Transverse colon (tissue), 4 donors: ENCODE measurements at places on chromosomes 3 and 15. TPM values are rescaled to one million over a fixed set of nuclear protein-coding genes. Genes with fewer than 3 reads are reported as not detected.

DNA sequence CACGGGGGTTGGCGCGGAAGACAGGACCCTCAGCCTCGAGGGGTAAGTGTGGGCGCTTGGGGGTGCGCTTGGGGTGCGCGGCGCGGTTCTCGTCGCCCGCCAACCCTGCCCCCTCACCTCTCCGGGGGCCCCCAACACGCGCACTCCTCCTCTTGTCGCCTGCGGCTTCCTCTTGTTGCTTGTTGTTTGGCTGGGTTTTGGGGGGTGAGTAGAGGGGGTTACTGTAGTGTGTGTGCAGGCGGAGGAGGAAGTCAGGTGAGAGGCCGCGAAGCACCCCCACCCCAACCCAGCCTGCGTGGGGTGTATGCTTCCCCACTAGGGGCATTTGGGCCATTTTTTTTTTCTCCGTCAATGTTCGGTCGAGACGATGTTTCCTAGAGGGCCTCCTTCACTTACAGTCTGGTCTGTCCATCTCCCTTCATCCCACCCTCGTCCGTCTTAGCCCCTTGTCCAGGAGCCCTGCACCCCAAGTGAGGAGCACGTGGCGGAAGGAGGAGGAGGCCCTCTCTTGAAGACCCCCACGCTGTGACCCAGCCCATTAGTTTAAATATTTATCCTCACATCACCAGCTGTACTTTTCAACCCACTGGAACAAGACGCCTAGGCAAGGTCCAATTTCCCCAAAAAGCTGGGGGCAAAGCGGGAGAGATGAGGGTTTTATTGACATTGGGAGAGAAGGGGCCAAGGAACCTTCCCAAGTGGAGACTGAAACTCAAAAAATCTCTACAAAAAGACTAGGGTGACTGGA is 20.4 kb upstream of the SATB1 start:
- DNase-seq, result peak; percentile 35

GRCh38 chr3:120160050-120160449 is 65.8 kb upstream of the GSK3B start:
- DNase-seq, result peak; percentile 20

GRCh38 chr3:180322829-180323228 is 279.1 kb upstream of the TTC14 start:
- DNase-seq, result no peak

DNA sequence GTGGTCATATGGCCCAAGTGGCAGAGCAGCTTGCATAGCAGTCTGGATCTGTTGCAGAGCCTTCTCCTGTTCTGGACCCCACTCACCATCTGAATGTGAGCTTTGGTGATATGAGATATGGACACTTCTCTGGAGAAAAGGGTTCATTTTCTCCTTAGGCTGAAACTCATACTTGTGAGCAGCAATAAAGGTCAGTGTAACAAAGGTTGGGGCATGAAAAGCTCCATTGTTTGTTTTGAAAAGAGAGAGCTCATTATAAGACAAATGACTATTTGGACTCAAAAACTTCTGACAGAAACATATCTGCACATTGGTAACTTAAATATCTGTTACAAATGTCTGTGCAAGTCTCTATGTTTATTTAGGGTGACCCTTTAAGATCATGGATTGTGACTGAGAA is 517.3 kb downstream of the MFSD1 start:
- no peak for DNase-seq

DNA sequence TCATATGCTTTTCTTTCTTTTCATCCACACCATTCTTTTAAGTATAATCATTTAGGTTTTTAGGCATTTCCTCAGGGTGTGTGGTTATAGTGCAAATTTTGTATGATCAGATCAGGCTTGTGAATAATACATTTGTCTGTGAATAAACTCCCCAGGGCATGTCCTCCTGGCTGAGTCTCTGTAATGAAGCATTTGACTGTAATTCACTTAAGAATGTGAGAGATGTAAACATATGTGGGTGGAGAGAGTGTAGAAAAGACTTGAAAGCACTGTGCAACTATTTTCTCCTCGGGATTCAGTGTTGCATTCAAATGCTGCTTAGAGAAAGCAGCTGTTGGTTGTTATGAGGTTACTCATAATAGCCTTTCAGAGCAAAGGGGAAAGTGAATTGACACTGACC is 996.5 kb downstream of the TUSC7 start:
- no peak for DNase-seq

- no peak for DNase-seq
These were observed 88.4 kb upstream of the GALNT15 start for GRCh38 chr3:16085884-16086608.

GRCh38 chr3:136276049-136276755 is 26.1 kb downstream of the PCCB start:
- no peak for DNase-seq

GRCh38 chr3:154304936-154305335 is 19.4 kb downstream of the DHX36 start:
- DNase-seq, result no peak

DNA sequence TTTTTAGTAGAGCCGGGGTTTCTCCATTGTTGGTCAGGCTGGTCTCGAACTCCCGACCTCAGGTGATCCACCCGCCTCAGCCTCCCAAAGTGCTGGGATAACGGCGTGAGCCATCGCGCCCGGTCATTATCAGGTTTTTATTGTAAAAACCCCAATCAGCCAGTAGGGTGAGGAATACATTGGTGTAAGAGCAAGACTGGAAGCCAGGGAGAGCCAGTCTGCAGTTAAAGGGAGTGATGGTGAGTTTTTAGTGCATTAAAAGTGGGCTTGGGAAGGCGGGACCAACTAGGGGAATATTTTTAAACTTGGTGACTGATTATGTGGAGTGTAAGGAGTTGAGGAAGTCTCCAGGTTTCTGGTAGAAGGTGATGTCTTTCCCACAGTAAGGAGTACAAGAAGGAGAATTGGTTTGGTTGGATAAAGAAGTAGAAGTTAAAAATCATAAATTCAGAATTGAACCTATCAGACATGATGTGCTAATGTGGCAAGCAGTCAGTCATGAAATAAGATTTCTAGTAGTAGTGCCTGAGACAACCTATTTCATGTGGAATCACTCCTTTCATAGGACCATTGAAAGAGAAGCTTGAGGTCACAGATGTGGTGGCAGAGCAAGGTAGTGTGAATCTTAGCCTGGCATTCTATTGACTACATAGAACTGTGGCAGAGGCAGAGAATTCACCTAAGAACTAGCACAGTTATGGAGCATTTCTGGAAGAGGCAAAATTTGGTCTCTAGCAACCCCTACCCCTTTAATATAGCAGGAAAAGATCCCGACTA is 2.4 kb upstream of the DCBLD2 start:
- DNase-seq, result no peak

- no peak for DNase-seq
These were observed 130.6 kb upstream of the FHIT start for GRCh38 chr3:61381745-61382392.

DNA sequence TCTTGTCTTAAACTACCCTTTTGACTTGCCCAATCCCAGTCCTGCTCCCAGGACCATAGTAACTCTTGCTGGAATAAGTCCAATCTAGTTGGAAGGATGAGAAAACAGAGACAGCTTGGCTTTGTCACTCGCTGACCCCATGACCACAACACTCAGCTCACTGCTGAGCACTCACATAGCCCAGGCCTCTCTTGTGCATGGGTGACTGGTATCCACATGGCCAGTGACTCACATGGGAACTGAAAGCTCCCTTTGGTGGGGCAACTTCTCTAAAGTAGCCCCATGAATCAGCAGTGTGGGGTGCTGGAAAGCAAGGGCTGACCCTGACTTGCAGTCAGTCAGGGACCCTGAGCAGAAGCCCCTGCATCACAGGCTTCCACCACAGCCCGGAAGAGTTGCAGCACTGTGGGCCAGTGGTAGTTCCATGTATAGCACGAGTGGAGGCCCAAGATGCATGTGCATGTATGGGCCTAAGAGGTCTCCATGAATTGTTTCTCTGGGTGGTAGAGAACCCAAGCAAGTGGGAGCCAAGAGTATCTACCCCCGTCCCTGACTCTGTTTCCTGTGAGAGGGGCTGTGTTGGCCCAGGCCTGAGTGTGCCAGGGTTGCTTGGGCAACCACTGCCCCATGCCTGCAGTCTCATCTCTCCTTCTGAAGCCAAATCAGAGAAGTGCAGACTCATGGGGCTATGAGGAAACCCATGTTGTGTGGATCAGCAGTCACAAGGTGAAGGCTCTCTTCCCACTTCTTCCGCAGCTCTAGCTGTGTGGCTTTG is 62.1 kb upstream of the XCR1 start:
- peak; percentile 58 for DNase-seq

DNA sequence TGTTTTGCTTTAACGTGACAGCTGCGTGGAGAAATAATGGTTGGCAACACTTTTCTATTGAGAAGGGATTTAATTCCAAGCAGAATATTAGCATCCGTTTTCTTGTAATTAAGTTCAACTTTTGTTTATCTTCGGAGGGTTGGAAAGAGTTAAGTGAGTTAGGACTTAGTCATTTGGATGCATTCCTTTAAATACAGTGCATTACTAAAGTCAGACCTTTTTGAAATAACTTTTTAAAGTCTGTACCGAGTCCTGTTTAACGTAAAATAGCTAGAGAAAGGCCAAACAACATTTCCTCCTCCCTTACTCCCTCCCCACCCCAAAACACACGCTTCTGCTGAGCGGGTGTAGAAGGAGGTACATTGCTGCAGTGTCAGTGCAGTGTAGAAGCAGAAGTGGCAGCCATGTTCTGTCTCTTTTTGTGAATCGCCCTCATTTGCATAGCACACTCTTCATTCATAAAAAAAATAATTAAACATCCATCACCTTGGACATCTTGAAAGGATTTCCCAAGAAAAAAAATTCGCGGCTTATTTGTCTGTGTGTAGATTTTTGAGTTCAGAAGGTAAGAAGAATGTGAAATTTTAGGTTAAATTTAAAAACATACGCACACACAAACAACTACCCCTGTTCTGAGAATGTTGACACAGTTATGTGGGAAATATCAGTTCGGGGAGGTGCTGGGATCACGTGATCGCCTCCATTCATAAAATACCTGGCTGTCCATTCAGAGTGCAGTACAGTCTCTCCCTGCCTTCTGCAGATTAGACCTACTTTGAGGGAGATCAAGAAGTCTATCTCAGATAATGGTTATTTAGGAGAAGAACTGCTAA is 1.6 kb downstream of the SPRED1 start:
- DNase-seq, result peak; percentile 62

GRCh38 chr3:96319166-96319565 is 495.2 kb upstream of the EPHA6 start:
- no peak for DNase-seq

DNA sequence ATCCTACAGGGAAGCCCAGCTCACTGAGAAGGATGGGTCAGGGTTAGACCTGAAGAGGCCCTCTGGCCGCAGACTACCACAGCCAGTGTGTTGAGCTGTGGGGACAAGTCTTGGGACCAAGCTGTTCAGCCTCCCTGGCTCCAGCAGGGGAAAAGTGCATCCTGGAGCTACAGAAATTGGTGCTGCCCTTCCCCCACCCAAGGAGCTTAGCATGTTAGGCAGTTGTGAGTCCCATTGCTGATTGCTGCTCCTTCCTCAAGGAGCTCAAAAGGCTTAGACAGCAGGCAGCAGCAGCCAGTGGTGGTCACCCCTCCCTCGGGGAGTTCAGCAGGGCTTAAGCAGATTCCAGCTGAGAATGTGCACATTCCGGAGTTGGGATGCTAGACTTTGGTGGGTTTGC is 165.6 kb downstream of the ATP8B4 start:
- no peak for DNase-seq

GRCh38 chr15:70557521-70558258 is 205.7 kb downstream of the UACA start:
- no peak for DNase-seq

GRCh38 chr15:81929557-81929956 is 116.3 kb downstream of the MEX3B start:
- DNase-seq, result no peak

DNA sequence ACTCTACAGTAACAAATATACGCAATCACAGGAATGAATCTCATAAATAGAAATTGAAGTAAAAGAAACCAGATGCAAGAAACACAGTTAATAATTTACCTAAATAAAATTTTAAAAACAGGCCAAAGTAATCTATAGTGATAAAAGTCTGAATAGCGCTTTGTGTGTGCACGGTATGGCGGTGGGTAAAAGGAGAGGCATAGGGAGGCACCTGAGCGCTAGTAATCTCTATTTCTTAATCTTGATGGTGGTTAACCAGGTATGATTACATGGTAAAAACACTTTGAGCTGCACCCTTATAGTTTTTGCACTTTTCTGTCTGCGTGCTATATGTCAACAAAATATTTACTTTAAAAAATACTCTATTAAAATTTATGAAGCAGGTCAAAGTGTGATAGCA is 198.1 kb upstream of the SATB1 start:
- no peak for DNase-seq

DNA sequence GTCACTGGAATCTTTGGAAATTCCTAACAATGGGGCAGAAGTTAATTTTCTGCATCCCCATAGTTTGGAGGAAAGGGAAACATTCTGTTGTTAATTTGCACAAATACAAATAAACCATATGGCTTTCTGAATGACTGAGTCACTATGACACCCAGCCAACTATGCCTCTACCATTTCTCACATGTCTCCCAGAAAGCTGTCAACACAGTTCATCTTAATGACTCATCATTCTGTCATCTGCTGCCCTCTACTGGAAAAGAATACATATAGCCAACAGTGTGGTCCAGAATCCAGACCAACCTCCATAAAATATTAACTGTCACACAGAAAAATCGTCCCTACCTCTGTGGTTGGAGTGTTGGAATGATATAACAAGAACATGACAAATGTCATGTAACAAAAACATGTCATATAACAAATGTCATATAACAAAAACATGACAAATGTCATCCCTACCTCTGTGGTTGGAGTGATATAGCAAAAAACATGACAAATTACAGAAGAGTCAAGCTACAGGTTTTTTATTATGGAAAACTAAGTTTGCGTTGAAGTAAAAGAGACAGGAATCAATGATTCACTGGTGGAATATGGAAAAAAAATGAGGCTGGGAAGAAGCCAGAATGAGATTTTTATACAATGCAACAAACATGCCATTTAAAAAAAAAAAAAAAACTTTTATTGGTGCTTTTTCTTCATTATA is 47.7 kb upstream of the GYG1 start:
- no peak for DNase-seq

Gene CCNB2
- 5.2 TPM for total RNA-seq

Gene CCR9
- not detected for total RNA-seq

Gene NRG4
- total RNA-seq, result 5.1 TPM

Gene DOCK3
- 0.75 TPM for total RNA-seq

Gene SERPINI2
- not detected for total RNA-seq

Gene RBPMS2
- total RNA-seq, result 27.7 TPM

Gene OIP5
- not detected for total RNA-seq

Gene ZNF502
- total RNA-seq, result 1.4 TPM
